ENCODE measurements at places on chromosomes 1 and 21. TPM values are rescaled to one million over a fixed set of nuclear protein-coding genes. Genes with fewer than 3 reads are reported as not detected.
A peak's percentile ranks its signal among the peaks of the same experiment; 100 is the strongest.

- H3K36me3 ChIP-seq: no peaks in the 10 kb centered on the region
- peaks cover 9% of the 10 kb centered on the region for H3K4me1 ChIP-seq
- no peaks in the 10 kb centered on the region for H3K27me3 ChIP-seq
- peak; percentile 100 for DNase-seq
- H3K4me3 ChIP-seq: peak within 1 kb of the TSS; percentile 93
Observed at GRCh38 chr1:202348509-202349205, at the start of gene PPP1R12B. Gene PPP1R12B, plus strand, starts transcription at chr1:202348699. Its CDS starts 153 bp downstream, at chr1:202348852.

DNA sequence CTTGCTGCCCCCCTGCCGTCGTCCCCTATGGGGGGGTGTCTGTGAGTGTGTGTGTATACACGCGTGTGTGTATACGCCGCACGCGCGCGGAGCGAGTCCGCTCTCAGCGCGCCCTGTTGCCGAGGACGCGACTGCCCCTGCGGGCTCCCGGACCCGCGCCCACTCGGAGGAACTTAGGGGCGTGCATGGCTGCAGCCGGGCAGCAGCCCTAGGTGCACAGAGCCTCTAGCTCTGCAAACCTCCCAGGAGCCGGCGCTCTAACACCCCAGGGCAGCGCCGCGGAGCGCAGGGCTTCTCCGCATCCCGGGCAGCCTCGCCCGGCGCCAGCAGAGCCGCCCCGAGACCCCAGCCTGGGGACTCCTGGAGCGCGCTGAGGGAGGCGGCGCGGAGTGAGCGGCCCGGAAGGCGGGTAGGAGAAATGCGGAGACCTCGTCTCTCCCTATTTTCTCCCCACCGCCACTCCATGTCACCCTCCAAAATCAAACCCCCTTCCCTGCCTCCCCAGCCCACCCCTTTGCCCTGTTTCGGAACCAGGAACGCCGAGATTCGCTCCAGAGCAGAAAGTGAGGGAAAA, 574 bp downstream of the ITPKB start:
- DNase-seq: peak; percentile 65
- no peak overlapping the region for H3K27ac ChIP-seq
- H3K4me3 ChIP-seq: peak overlapping the region; percentile 81
- H3K27me3 ChIP-seq: no peaks in the 10 kb centered on the region
- no peaks in the 10 kb centered on the region for H3K36me3 ChIP-seq

DNA sequence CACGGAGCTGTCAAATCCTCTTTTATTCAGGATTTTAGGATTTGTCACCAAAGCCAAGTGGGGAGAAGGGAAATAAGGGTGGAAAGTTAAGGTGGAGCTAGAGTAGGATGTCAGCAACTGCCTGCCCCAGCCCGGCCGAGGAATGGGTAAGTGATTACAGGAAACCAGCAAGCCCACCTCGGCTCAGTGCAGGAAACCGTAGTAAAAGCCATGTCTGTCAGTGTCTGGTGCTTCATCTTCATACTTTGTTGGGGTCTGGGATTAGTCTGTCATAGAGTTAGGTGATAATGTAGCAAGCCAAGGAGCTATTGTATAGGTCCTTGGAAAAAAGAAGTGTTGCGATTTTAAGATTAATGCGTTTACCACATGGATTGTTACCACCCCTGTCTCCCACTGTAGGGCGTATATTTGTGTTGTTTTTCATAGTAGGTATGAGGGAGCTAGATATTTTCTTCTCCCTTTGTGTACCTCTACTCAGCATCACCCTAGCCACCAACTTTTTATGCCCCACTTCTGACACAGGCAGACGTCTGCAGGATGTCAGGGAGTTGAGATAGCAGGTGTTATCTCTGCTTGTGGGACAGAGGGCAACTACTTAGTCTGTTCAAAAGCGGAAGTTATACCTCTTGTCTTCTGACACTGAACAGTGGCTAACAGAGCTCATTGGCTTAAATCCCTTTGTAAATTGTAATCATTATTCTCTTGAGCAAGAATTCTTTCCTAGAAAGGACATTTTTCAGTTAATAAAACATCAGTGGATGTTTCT, 253.7 kb downstream of the HHAT start:
- H3K4me3 ChIP-seq: no peak overlapping the region
- no peaks in the 10 kb centered on the region for H3K36me3 ChIP-seq
- no peak overlapping the region for H3K27ac ChIP-seq
- H3K27me3 ChIP-seq: no peaks in the 10 kb centered on the region
- DNase-seq: no peak
- no peaks in the 10 kb centered on the region for H3K4me1 ChIP-seq

DNA sequence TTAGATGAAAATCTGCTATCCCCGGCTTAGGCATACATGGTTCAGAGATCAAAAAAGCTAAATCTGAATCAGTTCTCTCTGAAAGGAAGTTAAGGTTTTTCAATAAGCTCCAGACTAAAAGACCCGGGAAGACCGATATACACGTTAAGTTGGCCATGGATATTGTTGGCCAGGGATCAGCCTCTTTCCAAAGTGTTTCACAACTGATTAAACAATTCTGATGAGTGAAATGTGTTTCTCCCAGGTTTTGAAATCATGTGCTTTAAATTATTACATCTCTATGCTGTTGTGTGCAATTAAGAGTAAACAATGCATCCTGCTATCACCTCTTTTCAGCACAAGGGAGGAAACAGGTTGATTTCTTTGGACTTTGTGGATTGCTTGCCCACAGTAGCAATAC, 23.7 kb upstream of the GNG12 start:
- no peak overlapping the region for H3K27ac ChIP-seq
- no peak for DNase-seq
- no peaks in the 10 kb centered on the region for H3K4me1 ChIP-seq
- H3K4me3 ChIP-seq: no peak overlapping the region
- H3K27me3 ChIP-seq: no peaks in the 10 kb centered on the region

- no peaks in the 10 kb centered on the region for H3K4me1 ChIP-seq
- H3K36me3 ChIP-seq: no peaks in the 10 kb centered on the region
- H3K27ac ChIP-seq: no peak overlapping the region
- no peak overlapping the region for H3K4me3 ChIP-seq
- H3K27me3 ChIP-seq: peaks cover under 1% of the 10 kb centered on the region
- no peak for DNase-seq
Observed at GRCh38 chr1:10704368-10704882, 92.0 kb downstream of the CASZ1 start.

- H3K4me3 ChIP-seq: peak overlapping the region; percentile 35
- no peaks in the 10 kb centered on the region for H3K36me3 ChIP-seq
- H3K27ac ChIP-seq: peak overlapping the region; percentile 47
- H3K27me3 ChIP-seq: no peaks in the 10 kb centered on the region
- H3K4me1 ChIP-seq: peaks cover 23% of the 10 kb centered on the region
Observed at GRCh38 chr21:43645976-43646375, 13.3 kb downstream of the HSF2BP start.

The S100A3 gene
- 7.5 TPM for polyA plus RNA-seq

The RASSF5 gene
- 0.48 TPM for polyA plus RNA-seq

The ANKRD65 gene
- polyA plus RNA-seq: 0.44 TPM

The SNX7 gene
- 90.6 TPM for polyA plus RNA-seq

- peaks cover 14% of the 10 kb centered on the region for H3K4me1 ChIP-seq
- no peak overlapping the region for H3K27ac ChIP-seq
- H3K4me3 ChIP-seq: no peak overlapping the region
- no peaks in the 10 kb centered on the region for H3K36me3 ChIP-seq
- H3K27me3 ChIP-seq: no peaks in the 10 kb centered on the region
Observed at GRCh38 chr1:228396770-228397662, 9.6 kb downstream of the TRIM11 start.

The ELAPOR1 gene
- 1.2 TPM for polyA plus RNA-seq

The MAN1C1 gene
- polyA plus RNA-seq: 0.29 TPM

DNA sequence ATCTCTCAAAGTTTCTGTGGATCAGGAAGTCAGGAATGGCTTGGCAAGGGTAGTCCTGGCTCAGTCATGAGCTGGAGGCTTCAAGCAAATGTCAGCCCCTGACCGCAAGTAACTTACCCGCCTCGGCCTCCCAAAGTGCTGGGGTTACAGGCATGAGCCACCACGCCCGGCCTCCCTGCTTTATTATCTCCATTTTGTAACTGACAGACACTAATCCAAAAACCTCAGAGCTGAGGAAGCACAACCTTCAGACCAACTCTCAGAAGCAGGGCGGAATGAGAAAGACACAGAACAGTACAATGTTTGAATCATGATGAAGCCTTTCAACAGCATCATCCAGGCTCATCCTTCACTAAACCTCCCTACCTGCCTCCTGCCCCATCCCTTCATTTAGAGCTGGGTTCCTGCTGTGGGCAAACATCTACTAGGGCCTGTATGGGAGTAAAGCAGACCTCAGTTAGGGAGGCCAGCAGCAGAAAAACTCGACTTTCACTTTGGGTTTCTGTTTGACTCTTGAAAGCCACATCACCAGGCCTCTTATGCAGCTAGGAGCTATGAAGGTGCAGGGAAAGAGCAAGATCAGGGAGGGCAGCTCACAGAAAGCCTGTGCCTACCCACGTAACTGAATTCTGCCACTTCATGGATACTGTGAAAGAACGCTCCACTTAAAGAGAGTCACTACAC, 84.4 kb upstream of the RAB4A start:
- H3K27ac ChIP-seq: no peak overlapping the region
- no peak overlapping the region for H3K4me3 ChIP-seq
- H3K27me3 ChIP-seq: no peaks in the 10 kb centered on the region
- no peak for DNase-seq
- H3K4me1 ChIP-seq: peaks cover 19% of the 10 kb centered on the region

DNA sequence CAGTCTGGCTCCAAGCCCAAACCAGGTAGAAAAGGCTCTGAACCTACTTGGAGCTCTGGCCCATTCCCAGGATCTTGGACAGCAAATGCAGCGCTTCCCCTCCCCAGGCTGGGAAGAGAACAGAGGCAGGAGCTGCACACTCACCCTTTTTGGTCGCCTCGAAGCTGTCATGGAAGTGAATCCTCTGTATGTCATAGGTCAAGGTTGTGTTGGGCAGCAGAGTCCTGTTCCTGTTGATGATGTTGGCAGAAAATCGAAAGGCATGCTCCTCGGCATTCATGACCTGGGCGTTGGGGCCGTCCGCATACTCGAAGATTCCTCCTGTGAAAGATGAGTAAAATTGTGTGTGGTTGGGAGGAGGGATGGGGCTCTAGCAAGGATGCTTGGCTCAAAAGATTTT, 143.5 kb downstream of the GRIK3 start:
- H3K27me3 ChIP-seq: no peaks in the 10 kb centered on the region
- no peak overlapping the region for H3K27ac ChIP-seq
- H3K36me3 ChIP-seq: no peaks in the 10 kb centered on the region
- no peak overlapping the region for H3K4me3 ChIP-seq
- no peak for DNase-seq

The AMY1C gene
- polyA plus RNA-seq: not detected

DNA sequence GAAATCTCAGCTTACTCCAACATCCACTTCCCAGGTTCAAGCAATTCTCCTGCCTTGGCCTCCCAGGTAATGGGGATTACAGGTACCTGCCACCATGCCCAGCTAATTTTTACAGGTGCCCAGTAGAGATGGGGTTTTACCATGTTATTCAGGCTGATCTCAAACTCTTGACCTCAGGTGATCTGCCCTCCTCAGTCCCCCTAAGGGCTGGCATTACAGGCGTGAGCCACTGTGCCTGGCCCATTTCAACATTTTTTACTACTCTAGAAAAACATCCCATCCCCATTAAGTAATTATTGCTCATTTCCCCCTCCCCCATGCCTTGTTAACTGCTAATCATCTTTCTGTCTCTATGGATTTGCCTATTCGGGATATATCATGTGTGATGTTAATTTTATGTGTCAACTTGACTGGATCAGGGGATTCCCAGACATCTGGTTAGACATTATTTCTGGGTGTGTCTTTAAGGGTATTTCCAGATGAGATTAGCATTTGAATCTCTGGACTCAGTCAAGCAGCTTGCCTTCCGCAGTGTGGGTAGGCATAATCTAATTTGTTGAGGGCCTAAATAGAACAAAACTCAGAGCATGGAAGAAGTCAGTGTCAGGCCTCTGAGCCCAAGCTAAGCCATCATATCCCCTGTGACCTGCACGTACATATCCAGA, 33.0 kb upstream of the ZBTB8B start:
- H3K36me3 ChIP-seq: no peaks in the 10 kb centered on the region
- peaks cover 24% of the 10 kb centered on the region for H3K27me3 ChIP-seq
- no peak for DNase-seq
- no peak overlapping the region for H3K4me3 ChIP-seq

GRCh38 chr1:48688102-48688760, 88.5 kb downstream of the BEND5 start:
- no peak overlapping the region for H3K27ac ChIP-seq
- no peaks in the 10 kb centered on the region for H3K27me3 ChIP-seq
- no peaks in the 10 kb centered on the region for H3K36me3 ChIP-seq
- no peaks in the 10 kb centered on the region for H3K4me1 ChIP-seq
- DNase-seq: peak; percentile 30
- no peak overlapping the region for H3K4me3 ChIP-seq

DNA sequence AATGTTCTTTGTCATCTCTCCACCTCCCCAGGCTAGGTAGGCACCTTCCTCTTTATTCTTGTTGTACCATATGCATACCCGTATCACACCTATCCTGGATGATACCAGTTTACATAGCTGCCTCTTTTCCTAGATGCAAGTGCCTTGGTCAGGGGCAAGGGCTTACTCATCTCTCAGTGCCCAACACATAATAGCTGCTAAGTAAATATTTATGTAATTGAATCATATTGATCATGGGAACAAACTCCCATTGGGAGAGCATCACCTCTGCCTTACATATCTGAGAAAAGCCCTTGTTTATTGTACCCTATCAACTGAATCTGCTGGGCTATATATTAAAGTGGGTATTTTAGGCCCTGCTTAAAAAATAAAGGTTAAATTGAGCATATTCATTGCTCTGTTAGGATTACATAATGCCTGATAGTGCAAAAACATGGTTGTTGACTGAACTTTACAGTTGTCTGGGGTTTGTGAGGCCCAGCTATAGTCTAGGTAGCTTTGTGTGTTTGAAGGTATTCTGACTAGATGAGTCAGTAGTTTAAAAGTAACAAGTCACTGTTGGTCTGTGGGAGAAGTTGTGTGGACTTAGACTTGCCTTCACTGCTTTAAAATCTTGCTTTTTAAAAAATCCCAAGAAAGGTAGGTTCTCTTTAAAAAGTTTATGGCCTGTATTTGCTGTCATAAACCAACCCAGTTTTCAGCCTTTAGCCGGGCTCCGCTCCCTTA, 82.6 kb downstream of the OLFML2B start:
- no peaks in the 10 kb centered on the region for H3K27me3 ChIP-seq
- no peak for DNase-seq
- H3K4me3 ChIP-seq: no peak overlapping the region
- no peaks in the 10 kb centered on the region for H3K36me3 ChIP-seq
- no peak overlapping the region for H3K27ac ChIP-seq

GRCh38 chr1:83692524-83693381, 306.2 kb downstream of the TTLL7 start:
- no peak overlapping the region for H3K27ac ChIP-seq
- peak; percentile 9 for DNase-seq
- no peaks in the 10 kb centered on the region for H3K36me3 ChIP-seq

- peaks cover 11% of the 10 kb centered on the region for H3K27me3 ChIP-seq
- peak overlapping the region; percentile 98 for H3K27ac ChIP-seq
- DNase-seq: peak; percentile 88
- H3K36me3 ChIP-seq: no peaks in the 10 kb centered on the region
Observed at GRCh38 chr1:152049291-152050083, 12.7 kb upstream of the S100A11 start.

DNA sequence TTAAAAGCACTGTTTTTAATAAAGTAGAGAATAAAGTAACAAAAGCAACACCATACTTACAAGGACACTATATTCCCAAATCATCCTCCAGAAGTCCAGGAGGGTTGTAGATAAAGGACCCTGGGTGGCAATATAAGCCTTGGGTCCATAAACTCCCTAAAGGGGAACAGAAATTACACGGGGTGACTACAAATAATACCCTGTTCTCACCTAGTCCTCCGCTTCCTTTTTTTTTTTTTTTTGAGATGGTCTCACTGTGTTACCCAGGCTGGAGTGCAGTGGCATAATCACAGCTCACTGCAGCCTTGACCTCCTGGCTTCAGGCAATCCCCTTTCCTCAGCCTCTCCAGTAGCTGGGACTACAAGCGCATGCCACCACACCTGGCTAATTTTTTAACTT, 13.1 kb downstream of the PTPN22 start:
- H3K27ac ChIP-seq: no peak overlapping the region
- no peak overlapping the region for H3K4me3 ChIP-seq
- H3K27me3 ChIP-seq: no peaks in the 10 kb centered on the region
- H3K4me1 ChIP-seq: peaks cover 34% of the 10 kb centered on the region
- H3K36me3 ChIP-seq: no peaks in the 10 kb centered on the region

The INSRR gene
- 0.09 TPM for polyA plus RNA-seq
